ENCODE measurements at places on chromosomes 6 and 20.

DNA sequence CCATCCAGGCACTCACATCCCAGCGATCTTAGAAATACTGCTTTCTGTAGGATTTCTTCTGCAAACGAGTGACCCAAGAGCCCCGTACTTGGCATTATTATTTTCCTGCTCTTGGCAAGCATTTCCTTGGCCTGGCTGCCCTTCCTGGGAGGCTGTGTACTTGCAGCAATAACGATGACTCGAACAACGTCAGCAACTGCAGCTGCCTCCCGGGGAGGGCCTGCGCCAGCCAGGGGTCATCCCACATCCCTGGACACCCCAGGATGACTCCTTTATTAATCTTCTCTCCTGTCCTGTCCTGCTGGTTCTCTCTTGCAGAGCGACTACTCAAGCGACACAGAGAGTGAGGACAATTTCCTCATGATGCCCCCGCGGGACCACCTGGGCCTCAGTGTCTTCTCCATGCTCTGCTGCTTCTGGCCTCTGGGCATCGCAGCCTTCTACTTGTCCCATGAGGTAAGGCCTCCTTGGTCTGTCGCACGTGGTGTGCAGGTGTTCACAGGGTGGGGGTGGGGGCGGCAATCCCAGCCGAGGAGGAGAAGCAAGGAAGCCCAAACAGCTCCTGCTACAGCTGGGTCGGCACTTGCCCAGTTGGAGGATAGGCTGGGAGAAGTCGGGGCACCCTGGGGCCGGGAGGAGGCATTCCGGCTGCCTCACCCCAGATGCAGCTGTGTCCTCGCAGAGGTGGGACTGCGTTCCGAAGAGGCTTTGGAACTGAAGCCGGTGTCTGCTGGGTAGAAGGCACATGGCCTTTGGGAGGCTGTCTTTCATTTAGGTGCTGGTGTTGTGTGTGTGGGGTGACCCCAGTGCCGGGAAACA lies 115.3 kb downstream of the SYNDIG1 start:
- no peak for DNase-seq

DNA sequence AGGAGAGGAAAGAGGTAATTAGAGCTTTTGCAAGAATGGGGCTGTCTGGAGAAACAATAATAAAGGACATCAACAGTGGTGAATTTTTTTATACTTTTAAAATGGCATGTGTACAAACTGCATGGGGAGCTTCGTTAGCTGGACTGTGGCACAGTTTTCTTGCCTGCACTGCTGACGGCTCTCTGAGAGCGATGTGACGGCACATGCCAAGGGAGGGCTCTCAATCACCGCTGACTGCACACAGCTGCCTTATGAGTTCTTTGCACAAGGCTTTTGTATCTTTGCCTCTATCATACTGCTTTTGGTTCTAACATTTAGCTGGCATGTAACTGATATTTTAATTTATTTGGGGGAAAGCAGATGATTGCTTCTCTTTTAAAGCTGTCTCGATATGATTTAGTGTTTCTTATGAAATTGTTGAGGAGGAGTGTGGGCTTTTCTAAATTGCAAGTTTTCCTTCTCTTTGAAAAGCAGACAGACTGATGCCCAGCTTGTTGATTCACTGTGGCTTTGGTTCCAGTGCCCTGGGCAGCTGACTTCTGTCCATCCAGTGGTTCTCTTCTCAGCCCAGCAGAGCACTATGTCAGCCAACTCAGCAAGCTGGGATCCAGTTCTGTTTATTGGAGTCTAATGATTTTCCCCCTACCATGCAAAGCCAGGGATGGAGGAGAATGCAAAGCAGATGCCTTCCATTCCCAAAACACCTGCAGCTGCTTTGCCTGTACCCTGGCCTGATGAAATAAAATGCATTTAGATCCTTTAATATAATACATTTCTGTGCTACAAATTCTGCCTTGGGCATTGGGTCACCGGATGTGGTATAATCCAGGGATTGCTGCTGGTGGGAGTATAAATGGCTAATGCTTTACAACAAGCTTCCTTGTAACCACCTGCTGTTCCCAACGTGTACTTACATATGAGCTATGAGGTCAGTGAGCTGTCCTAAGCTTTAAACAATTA lies 323.9 kb downstream of the ZFAND3 start:
- no peak for DNase-seq

GRCh38 chr20:57001126-57001767 lies 265.2 kb downstream of the BMP7 start:
- no peak for DNase-seq

GRCh38 chr6:140051521-140052512 lies 677.4 kb upstream of the CITED2 start:
- DNase-seq = no peak

- peak; percentile 58 for DNase-seq
Measured at GRCh38 chr6:165729307-165729936, 66.4 kb upstream of the PDE10A start.

- no peak for DNase-seq
Measured at GRCh38 chr6:41822021-41822420, 34.5 kb downstream of the TOMM6 start.

GRCh38 chr6:112223070-112223861 lies 31.1 kb downstream of the LAMA4 start:
- no peak for DNase-seq

DNA sequence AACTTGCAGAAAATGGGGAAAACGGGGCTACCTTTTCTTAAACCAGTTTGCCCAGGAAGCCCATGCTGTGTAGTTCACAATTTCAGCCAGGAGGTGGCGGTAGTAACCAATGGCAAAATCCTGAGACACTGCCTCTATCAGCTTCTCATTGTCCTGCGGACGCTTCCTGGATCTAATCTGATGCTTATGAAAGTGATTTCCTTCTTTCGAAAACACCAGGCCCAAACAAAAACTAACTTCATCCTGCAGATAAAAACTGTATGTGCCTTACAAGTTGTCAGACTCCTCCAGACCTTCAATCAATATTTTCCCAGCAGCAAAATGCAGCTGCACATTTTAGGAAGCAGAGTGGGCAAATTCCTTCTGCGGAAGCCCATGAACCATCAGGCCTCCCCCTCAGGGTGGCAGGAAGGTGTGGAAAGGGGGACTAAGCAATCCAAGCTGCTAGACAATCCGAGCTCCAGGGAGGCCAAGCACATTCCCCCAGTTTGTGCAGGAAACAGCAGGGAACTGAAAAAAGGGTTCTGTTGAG lies 88.5 kb downstream of the LY86 start:
- DNase-seq = peak; percentile 88

DNA sequence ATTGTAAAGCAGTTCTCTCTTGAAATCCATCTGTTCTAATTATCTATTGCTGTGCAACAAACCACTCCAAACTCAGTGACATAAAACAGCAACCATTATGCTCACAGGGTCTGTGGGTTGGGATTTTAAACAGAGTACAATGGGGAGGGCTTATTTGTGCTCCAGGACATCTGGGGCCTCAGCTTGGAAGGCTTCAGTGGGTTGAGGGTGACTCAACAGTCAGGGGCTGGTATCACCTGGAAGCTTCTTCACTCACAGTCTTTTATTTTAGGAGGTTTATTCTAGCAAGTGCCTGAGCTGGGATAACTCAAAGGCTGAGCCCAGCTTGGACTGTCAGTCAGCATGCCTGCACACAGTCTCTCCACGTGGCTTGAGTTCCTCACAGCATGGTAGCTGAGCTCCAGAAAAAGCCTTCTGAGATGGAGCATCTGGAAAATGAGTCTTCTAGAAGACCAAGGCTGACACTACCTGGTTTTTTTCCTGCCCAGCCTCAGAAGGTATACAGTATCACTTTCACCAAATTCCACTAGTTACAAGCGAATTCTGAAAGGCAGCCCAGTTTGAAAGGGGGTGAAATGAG lies 234.6 kb upstream of the ID4 start:
- no peak for DNase-seq

- DNase-seq = peak; percentile 98
Measured at GRCh38 chr20:3795511-3796468, at the start of gene CDC25B. CDC25B (plus strand) TSS chr20:3796310; CDS start chr20:3796532, 222 bp downstream.

GRCh38 chr20:45672765-45673164 lies 2.7 kb upstream of the WFDC11 start:
- DNase-seq = no peak

GRCh38 chr6:29521006-29521680 lies 33.4 kb upstream of the MAS1L start:
- DNase-seq = no peak

DNA sequence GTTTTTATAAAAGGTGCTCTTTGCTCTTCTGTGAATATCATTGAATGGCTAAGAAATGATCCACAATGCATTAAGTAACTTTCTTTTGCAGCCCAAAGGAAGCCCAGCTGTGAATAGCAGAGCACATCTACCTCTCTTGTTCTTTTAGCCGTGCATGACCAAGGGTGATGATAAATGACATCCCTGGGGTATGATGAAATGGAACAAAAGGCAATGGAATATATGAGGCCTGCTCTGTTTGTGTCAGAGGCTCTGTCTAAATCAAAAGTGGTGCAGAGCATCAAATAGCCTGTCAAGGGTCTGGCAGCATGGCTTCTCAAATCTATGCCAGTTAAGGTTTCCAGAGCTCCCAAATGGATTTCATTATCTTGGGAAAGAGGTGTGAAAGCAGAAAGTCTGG lies 362.6 kb upstream of the RNF217 start:
- no peak for DNase-seq

GRCh38 chr20:19405958-19406357 lies 193.5 kb downstream of the SLC24A3 start:
- DNase-seq = no peak

DNA sequence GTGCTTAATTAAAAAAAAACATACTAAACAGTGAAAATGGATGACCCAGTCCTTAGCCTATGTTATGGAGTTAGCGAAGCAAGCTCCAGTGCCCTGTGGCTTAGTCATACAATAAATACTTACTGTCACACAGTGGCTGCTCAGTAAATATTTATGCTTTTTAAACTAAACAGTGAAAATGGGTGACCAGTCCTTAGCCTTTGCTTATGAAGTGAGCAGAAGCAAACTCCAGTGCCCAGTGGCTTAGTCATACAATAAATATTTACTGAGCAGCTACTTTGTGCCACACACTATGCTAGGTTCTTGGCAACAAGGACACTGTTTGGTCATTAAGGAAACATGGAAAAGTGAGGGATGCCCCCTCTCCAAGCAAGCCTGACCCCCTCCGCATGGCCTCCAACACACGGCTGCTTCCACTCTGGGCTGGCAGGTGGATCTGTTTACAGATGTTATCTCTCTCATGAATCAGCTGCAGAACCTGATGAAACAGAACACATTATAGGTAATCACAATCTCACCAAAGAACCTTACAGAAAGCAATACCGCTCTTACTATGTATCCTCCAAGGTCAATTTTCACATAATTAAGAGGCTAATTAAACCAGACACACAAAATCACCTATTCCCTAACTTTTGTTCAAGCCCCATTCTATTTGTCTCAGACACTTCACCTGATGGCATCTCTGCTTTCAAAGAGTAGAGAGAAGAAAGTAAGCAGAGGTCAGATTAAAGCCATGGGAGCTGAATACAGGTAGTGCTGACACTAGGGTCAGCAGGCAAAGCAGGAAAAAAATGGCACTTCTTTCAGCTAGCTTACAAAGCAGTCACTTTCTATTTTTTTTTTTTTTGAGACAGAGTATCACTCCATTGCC lies 27.3 kb downstream of the CDK5RAP1 start:
- DNase-seq = peak; percentile 99

DNA sequence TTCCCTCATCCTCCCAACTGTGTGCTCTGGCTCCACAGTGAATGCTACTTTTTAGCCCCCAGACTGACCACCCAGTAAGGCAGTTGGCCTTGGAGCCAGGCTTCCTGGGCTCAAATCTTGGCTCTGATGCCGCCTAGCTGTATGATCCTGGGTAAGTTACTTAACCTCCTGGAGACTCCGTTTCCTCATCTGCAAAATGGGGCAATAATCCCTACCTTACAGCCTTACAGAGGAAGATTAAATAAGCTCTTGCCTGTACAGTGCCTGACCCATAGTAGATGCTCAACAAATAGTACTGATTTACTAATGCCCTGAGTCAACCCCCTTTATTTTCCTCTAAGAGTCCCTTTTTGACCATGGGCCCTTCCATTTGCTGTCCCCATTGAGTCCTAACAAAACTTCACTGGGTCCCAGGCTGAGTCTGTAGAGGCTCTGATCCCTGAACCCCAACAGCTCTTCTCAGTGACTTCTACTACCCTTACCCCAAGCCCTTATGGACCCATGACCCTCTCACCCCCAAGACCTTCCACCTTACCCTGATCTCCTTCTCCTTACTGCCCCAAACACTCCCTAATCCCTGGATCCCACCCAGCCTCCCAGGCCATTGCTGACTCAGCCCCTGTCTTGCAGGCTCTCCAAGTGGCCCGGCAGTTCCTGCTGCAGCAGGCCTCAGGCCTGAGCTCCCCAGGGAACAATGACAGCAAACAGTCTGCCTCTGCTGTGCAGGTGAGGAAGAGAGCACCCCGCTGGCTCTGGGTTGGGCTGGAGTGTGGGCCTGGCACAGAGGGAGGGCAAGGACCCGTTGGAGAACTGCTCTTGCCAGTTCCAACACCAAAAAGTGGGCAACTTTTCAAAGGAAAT lies 31.4 kb downstream of the FOXP4 start:
- peak; percentile 89 for DNase-seq

- DNase-seq = no peak
Measured at GRCh38 chr20:12790859-12791258, 217.9 kb upstream of the SPTLC3 start.

DNA sequence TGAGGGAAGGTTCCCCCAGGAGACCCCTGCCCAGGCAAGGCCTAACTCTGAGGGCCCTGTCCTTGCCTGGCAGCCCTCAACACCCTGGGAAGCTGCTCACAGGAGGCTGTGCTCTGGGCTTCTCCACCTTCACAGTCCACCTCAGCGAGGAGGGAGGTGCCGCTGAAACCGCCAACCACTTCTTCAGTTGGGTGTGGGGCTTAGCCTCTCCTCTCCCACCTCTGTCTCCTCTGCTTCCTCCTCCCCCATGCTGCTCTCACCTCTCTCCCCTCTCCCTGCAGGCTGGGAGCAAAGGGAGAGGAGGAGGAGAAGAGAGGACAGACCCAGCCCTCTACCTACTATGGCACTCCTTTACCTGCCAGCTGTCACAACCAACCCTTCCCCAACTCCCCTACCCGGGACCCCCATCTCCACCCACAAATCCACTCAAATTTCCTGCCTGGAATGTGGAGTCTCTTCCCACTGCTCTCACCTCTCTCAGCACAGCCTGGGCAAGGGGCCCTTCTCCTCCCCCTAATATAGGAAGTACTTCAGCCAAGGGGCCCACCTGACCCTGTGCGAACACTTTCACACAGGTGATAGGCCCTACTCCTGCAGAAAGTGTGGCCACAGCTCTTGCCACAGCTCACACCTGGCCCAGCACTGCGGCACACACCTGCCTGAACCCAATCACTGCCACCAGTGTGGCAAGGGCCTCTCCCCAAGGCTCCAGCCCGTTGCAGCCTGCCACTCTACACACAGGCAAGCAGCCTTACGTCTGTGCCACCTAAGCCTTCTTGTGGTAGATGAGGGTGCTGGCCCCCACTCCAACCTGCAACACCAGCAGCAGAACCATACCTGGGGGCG lies 7.2 kb downstream of the RING1 start:
- no peak for DNase-seq

GRCh38 chr20:24700166-24700860 lies 230.9 kb downstream of the SYNDIG1 start:
- DNase-seq = no peak

- DNase-seq = peak; percentile 91
Measured at GRCh38 chr6:2448826-2449571, 203.6 kb upstream of the GMDS start.
